ENCODE measurements at places on chromosomes 7 and 10.

DNA sequence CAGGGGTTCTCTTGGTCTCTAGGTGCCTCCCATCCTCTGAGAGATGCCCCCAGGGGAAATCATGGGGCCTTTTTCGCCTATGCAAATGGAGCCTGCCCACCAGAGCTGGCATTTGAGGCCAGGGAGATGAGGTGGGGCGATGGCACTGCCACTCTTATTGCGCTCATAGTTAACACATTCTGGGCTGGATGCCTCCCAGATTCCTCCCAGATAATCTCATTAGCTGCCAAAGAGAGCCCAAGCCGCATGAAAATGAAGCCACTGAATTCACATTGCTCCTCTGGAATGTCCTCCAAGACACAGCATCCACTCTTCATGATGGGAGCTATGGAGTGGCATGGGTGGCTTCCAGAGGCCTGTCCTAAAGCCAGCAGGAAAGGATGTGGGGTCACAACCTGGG, 61.0 kb downstream of the GOLGA7B start:
- no peak for DNase-seq

DNA sequence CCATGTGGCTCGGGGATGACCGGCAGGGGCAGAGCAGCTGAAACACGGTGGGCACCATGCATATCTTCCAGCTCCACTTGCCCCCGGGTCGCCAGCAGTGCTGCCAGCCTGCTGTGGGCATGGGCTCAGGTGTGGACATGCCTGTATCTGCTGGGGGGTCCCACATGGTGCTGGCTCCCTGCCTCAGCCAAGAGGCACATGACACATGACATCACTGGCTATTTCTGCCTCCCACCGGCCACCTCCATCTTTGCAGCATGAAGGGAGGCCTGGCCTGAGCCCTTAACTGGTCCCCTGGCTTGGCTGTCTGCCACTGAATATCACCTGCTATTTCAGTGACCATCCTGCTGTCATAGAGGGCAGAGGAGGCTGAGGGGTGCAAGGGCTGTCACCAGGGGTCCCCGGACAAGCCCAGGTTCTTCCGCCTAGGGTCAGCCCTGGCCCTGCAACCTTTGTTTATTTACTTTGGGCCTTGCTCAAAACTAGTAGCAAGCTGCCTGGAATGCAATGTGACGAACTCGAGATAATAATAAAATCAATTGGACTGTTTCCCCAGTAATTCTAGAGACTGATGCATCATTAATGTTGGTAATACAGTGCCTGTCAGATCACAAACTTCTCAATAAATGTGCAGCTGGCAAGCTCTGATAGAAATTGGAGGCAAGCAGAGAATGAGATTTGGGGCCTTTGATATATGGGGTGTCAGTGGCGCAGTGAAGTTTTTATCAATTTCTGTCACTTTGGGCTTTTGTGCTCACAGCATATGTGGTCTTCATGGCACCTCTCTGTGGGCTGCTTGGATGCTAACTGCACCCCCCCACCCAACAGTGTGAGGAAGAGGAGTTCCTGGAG, 28.5 kb downstream of the ZMIZ1 start:
- no peak for DNase-seq

- no peak for DNase-seq
Measured at GRCh38 chr10:89332123-89332633, 4.4 kb downstream of the IFIT3 start.

- no peak for DNase-seq
Measured at GRCh38 chr10:131427281-131427680, 115.8 kb upstream of the TCERG1L start.

DNA sequence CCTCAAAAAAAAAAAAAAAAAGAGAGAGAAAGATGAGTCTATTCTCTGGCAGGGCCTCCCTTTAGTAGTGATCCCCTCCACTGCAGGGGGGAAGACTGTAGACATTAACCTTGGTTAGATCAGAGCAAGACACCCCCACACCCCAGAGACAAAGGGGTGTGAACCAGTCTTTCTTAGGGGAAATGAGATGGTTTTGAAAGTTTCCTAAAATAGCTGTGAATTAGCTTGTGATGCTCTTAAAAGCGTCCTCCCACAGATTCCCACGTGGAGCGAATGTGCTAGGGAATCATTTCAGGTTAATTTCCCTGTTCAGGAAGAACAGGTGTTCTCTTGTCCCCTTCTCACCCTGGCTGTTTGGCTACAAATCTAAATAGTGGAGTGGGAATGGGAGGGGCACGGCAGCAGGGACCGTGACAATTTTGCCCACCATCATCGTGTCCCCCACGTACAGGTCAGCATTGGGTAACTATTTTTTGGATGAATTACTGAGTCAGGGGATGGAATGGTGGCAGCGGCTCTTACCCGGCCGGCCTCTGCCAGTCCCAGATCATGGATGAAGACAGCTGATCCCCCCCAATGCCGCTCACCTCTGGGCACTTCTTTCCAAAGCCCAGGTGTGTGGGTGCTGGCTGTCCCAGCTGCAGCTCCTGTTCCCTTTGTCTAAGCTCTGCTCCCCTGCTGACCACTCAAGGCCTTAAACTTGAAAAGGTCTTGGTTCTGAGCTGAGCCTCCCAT, 152.9 kb downstream of the CCDC3 start:
- DNase-seq: no peak

GRCh38 chr10:7598771-7599170, 68.0 kb downstream of the ITIH5 start:
- no peak for DNase-seq

DNA sequence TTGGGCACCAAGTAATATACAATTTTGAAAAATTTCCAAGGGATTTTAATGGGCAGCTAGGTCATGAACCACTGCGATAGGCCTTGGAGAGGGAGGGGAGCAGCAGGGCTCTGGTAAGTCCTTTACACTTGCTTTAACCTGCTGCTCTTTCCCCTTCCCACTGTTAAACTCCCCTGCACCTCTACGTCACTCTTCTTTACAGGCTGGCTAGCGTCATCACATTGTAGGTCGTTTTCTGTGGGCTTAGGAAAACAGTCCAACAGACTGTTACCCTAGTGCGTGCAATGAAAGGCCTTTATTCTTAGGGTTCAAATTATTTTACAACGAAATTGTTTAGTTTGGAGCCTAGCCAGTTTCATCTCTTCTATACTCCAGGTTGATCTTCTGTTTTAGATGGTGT, 235.7 kb downstream of the AUTS2 start:
- DNase-seq: no peak

- no peak for DNase-seq
Measured at GRCh38 chr7:38385682-38386081, 112.2 kb upstream of the TARP start.

DNA sequence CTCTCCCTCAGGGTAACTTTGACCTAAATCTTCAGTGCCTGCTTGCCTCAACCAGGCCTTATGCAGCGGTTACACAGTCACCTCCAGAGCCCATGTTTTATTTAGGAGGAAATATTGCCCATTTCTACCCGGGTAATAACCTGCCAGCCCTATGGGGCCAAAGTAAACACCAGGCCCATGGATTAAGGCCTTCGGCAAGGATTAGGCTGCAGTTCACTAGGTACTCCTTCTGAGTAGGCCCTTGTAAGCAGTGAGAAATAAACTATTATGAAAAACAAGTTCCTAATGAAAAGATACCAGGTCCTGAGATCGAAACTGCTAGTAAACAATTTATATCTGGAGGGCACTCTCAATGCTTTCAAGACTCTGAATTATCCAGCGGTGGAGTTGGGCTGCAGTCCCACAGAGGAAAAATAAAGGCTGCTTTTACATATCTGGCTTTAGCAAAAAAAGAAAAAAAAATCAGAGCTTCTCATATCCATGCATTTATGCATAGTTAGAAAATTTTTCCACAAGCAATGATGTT, 3.7 kb upstream of the HOXA10 start:
- no peak for DNase-seq

DNA sequence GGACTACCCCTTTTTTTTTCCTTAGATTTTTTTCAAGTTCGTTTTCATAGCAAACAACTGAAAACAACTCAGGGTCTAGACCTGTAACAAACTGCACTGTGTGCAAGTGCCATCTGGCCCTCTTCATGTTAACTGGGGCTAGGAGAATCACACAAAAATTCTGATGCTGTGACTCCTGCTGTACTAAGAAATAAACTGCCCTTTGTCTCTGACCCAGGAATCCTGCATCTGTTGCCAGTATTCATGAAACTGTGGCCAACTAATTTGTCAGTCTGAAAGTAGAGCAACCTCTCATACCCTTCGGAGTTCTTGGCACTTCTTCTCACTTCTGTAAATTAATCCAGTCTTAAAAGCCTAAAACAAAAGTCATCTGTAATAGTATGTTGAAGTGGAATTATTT, 218.4 kb upstream of the PCDH15 start:
- DNase-seq: no peak

- no peak for DNase-seq
Measured at GRCh38 chr7:88647825-88648224, 111.7 kb upstream of the ZNF804B start.

- no peak for DNase-seq
Measured at GRCh38 chr10:73773152-73773879, 8.5 kb upstream of the CHCHD1 start.

All from stimulated activated CD4-positive, alpha-beta T cell treated with anti-CD3 and anti-CD28 coated beads, TNF-alpha, amount 100 ng/mL, for 48 hours (primary cell).